NCI-H1105 (cell line): ENCODE measurements at places on chromosomes 11 and 22.

DNA sequence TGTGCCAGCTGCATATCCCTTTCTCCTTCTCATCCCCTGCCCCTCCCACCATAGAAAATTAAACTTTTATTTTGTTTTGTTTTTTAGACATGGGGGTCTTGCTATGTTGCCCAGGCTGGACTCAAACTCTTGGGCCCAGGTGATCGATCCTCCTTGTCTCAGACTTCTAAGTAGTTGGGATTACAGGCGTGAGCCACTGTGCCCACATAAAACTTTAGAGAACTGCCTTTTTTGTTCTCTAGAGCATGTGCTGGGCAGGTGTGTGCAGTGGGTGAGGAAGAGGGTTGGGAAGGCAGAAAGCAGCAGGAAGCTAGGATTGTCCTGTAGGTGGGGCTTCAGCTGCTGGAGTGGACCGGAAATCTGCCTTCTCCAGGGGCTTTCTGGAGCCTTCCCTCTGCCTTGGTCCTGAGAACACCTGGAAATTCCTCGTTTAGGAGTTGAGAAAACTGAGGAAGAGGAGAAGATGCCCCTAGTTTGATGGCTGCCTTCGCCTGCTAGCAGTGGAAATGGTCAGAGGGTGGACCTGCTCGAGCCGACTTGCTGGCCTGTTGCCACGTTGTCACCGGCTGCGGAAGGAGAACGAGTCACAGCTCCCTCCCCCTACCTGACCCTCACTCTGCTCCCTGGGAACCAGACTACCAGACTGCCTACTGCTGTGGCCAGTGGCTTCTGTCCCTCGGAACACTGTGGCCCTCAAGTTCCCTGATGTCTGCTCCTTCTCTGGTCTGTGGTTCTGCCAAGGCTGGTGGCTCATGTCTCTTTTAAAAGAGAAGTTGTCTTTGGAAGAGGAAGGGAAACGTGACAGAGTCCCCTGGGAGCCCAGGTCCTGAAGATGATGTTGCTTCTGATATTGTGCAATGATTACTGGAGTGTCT lies 4.0 kb downstream of the ST14 start:
- no peak for DNase-seq

- DNase-seq = no peak
These were observed 189.0 kb downstream of the DDX10 start for GRCh38 chr11:108853864-108854263.

DNA sequence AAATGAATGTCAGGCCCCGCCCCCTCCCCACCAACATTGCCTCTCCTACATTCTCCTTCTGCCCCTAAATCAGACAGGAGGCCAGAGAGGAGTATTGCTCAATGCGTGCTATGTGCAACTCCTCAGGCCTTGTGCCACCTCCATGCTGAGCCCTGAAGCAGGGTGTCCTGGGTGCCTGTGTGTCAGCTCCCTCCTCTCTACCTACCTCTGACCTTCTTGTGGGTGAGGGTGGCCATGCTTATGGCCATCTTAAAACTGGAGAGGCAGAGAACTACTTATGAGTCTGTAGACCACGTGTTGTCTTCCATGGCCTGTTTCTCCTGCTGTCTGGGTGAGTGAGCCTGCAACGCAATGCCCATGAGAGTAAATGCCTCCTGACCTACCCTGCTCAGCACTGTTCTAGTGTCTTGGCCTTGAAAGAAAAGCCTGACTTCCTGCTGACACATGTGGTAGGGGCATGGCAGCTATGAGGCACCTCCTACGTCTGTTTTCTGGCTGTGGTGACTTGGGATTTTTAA lies 10.5 kb downstream of the MCAM start:
- DNase-seq = no peak

DNA sequence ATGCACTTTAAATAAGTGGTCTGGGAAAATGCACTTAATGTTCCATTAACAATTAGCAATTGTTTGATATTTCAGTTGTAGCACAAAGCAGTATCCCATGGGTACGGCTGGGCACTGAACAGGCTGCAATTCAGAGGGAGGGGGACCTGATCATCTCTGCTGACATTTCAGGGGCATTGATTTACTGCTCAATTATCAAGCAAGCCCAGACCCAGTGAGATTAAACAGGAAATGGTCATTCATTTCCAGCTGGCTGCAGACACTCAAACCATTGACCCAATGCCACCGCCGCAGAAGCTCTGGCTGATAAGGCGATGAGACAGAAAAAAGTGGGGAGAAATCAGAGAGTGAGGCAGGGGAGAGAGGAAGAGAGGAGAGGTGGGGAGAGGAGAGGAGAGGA lies 1.2 kb downstream of the GPR83 start:
- peak; percentile 8 for DNase-seq

DNA sequence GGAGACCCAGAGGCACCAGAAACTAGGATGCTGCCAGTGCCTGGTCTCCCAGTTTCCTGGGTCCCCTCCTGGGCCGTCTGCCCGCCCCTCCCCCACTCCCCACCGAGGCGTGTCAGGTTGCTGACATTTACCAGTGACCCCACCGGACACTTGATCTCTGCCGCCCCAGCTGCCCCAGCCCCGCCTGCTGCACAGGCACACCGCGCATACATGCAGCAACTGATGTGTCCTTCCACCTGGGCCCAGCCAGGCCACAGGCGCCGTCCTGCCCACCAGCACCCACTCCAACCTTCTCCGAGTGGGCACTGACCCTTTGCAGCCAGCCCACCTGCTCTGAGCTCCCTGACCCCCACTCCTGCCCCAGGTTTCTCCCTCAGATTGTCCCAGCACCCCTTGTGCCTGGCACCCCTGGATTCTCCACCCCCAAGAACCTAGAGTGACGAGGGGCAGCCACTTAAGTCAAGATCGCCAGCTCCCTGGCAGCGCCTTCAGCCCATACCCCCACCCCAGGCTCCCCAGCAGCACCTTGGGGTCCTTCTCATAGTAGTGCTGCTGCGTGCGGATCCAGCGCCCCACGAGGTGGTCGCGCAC lies 548 bp downstream of the PYGM start:
- no peak for DNase-seq

- DNase-seq = no peak
These were observed 28.0 kb upstream of the CABP7 start for GRCh38 chr22:29691636-29692326.

- DNase-seq = no peak
These were observed 37.9 kb downstream of the PIK3C2A start for GRCh38 chr11:17169876-17170275.

- DNase-seq = no peak
These were observed 9.5 kb downstream of the SYT7 start for GRCh38 chr11:61571337-61571736.
